Activated naive CD8-positive, alpha-beta T cell treated with anti-CD3 and anti-CD28 coated beads, Interleukin-2, amount 10 ng/mL, durations not matched to agents 7 days and 5 days (primary cell): ENCODE measurements at places on chromosomes 11 and 22. TPM values are rescaled to one million over a fixed set of nuclear protein-coding genes. Genes with fewer than 3 reads are reported as not detected.

DNA sequence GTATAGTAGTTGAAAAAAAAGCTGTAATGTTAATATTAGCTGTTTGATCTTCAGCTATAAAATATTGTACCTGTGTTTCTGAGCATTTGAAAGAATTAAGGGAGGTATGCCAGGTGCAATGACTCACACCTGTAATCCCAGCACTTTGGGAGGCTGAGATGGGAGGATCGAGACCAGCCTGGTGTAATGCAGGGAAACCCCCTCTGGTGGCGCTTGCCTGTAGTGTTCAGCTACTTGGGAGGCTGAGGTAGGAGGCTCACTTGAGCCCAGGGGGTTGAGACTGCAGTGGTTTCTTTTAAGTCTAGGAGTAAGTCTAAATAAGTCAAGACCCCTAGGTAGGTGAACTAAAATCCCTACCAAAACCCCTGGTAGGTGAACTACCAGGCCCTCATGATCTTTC is 37.1 kb downstream of the TAF1D start:
- DNase-seq = no peak
- no peaks in the 10 kb centered on the region for H3K4me1 ChIP-seq
- H3K36me3 ChIP-seq = peaks cover 57% of the 10 kb centered on the region

GRCh38 chr11:77522215-77522614 is 48.3 kb upstream of the PAK1 start:
- no peak for DNase-seq
- H3K27me3 ChIP-seq = no peaks in the 10 kb centered on the region
- no peaks in the 10 kb centered on the region for H3K36me3 ChIP-seq
- no peak overlapping the region for H3K4me3 ChIP-seq
- no peak overlapping the region for H3K27ac ChIP-seq

The ELMOD1 gene
- not detected for total RNA-seq

The ADM2 gene
- total RNA-seq = 6.5 TPM

GRCh38 chr11:32821517-32821916 is 8.2 kb upstream of the PRRG4 start:
- no peak for DNase-seq
- H3K27me3 ChIP-seq = peaks cover 6% of the 10 kb centered on the region
- H3K27ac ChIP-seq = no peak overlapping the region

The PATE2 gene
- not detected for total RNA-seq

The GGT5 gene
- 0.11 TPM for total RNA-seq

The CCDC15 gene
- 5.9 TPM for total RNA-seq

GRCh38 chr11:44789496-44789895 is 62.7 kb downstream of the TSPAN18 start:
- no peak overlapping the region for H3K27ac ChIP-seq
- H3K4me3 ChIP-seq = no peak overlapping the region
- DNase-seq = no peak
- no peaks in the 10 kb centered on the region for H3K36me3 ChIP-seq
- no peaks in the 10 kb centered on the region for H3K4me1 ChIP-seq

DNA sequence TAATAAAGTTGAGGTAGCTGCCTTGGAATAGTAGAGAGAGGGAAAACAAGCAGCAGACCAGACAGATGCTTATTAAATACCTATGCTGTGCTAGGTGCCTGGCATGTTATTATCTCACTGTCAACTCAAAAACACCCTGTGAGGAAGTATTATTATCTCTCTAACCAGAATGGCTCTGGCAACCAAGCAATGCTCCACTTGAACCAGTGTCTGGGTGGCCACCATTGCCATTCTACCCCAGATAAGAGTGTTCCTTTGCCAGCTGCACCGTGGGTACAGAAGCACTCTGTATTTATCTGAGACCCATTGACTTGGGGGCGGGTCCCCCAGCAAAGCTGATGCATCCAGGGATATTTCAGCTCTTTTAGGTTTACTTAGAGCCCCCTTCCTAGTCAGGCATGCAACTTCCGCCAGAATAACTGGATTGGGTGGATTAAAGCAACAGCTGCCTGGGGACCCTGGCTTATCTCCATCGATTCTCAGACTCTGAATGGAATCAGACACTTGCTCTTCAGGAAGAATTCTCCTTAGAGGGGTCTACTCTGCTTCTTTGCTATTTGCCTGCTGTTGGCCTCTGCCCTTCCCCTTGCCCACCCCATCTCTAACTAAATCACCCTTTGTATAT is 49.1 kb downstream of the RCN1 start:
- no peak overlapping the region for H3K27ac ChIP-seq
- H3K4me3 ChIP-seq = no peak overlapping the region
- no peak for DNase-seq
- no peaks in the 10 kb centered on the region for H3K36me3 ChIP-seq

DNA sequence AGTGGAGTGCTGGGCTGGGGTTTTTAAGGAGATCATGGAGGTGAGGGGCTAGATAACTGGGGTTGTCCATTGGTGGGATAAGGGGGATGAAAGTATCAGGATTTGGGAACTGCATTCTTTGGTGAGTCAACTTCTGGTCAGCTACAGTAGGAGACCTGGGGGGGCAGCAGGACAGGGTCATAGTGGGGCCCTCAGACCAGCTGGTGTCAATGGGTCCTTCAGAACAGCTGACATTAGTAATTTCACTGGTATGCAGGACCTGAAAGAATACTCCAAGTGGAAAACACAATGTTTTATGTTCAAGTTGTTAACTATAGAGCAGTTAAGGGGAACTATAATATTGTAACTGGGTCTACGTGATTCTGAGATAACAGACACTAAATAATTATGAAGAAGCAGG is 2.8 kb upstream of the TTC12 start:
- no peak overlapping the region for H3K27ac ChIP-seq
- no peak for DNase-seq
- H3K4me1 ChIP-seq = peaks cover 10% of the 10 kb centered on the region
- H3K4me3 ChIP-seq = no peak overlapping the region
- H3K27me3 ChIP-seq = no peaks in the 10 kb centered on the region
- H3K36me3 ChIP-seq = no peaks in the 10 kb centered on the region

DNA sequence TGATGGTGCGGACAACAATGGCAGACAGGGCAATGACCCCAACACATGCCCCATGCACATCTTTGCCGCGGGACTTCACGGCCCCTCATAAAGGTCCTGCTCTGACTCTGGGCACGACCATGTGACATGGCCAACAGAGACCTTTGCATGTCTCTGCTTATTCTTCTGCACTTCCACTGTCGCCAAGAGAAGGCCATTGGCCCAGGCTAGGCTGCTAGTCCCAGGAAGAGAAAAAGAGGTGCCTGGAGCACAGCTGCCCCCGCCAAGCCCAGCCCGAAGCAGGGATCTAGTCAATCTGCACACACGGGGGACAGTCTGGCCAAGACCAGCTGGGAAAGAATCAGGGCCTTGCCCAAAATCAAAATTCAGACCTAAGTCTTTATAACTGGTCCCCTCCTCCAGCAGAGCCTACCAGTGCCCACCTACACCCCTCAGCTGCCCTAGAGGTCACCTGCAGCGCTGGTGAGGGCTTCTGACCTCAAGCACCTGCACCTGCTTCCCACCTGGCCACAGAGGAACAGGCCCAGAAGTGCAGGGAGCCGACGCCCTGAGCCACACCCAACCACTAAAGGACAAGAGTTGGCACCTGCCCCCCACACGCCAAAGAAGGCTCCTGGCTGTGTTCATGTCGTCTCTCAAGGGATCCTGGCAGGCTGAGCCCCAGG is 8.1 kb downstream of the SULT4A1 start:
- H3K27ac ChIP-seq = no peak overlapping the region
- peaks cover 15% of the 10 kb centered on the region for H3K27me3 ChIP-seq
- peaks cover 2% of the 10 kb centered on the region for H3K4me1 ChIP-seq
- no peak for DNase-seq
- no peaks in the 10 kb centered on the region for H3K36me3 ChIP-seq

- no peak for DNase-seq
- H3K36me3 ChIP-seq = no peaks in the 10 kb centered on the region
- H3K4me1 ChIP-seq = no peaks in the 10 kb centered on the region
- peaks cover 2% of the 10 kb centered on the region for H3K27me3 ChIP-seq
- no peak overlapping the region for H3K4me3 ChIP-seq
Measured at GRCh38 chr22:32897400-32897799, 95.9 kb downstream of the TIMP3 start.

- peaks cover 3% of the 10 kb centered on the region for H3K27me3 ChIP-seq
- H3K4me3 ChIP-seq = no peak overlapping the region
- no peak for DNase-seq
- no peak overlapping the region for H3K27ac ChIP-seq
- H3K36me3 ChIP-seq = peaks cover 15% of the 10 kb centered on the region
Measured at GRCh38 chr11:7530013-7530640, 16.3 kb downstream of the PPFIBP2 start.

DNA sequence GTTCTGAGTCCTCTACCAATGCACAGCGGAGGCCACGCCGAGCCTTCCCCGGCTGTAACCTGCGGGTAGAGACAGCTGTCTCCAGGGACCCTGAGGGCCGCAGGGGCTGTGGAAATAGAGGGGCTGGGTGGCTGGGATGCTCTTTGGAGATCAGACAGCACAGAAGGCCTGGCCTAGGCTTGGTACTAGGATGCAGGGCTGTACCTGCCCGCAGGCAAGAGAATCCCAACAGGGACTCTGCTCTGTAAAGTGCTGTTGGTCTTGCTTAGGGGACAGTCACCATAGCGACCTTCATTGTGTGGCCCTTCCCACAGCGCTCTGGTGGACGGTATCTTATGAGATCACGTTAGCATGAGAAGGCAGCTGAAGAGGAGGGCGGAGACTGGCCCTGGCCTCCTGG is 11.3 kb upstream of the KCNJ5 start:
- peak; percentile 7 for DNase-seq
- peaks cover 34% of the 10 kb centered on the region for H3K27me3 ChIP-seq
- H3K4me1 ChIP-seq = peaks cover 1% of the 10 kb centered on the region
- H3K36me3 ChIP-seq = no peaks in the 10 kb centered on the region
- no peak overlapping the region for H3K4me3 ChIP-seq
- H3K27ac ChIP-seq = no peak overlapping the region

DNA sequence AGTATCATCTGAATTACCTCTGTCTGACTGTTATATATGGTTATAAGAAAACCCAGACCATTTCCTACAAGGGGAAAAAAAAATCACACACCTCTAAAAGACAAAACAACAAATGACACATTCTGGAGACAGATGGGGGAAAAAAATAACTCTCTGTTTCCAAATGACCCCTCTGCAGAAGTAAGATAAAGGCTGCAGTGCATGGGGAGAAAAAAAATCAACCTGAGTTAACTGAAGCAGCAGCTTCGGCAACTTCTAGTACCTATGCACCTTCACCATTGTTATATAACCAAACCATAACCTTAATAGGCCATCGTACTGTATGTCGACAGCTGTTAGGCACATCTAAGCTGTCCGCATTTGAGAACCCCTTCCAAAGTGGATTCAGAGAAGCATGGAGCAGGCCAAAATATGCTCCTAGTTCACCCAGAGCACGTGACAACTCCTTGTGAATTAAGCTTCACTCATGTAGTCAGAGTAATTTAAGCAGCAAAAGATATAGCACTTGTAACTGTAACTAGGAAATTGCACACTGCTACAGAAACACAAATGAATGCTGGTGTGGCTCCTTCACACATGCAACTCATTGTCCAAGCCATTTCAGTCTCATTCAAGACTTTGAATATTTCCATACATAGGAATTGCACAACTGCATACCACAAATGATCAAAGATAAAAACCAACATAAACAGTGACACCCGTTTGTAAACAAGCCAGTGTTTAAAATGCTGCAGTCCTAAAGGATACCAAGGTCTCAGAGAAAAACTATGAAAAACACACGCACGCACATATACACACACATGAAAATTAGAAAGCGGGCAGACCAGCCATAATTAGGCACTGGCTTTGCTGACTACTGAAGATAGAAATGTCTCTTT is 2.7 kb downstream of the SIK3 start:
- no peak for DNase-seq
- H3K4me1 ChIP-seq = peaks cover 50% of the 10 kb centered on the region
- H3K36me3 ChIP-seq = peaks cover 14% of the 10 kb centered on the region
- peak overlapping the region; percentile 84 for H3K27ac ChIP-seq

The IGSF22 gene
- total RNA-seq = 2.5 TPM

GRCh38 chr11:128575961-128576350 is 11.4 kb downstream of the ETS1 start:
- no peak overlapping the region for H3K4me3 ChIP-seq
- H3K36me3 ChIP-seq = peaks cover 4% of the 10 kb centered on the region
- H3K27ac ChIP-seq = no peak overlapping the region
- H3K4me1 ChIP-seq = peaks cover 23% of the 10 kb centered on the region

The MISFA gene
- 2.2 TPM for total RNA-seq

The UBQLNL gene
- total RNA-seq = 0.30 TPM
